ENCODE measurements at places on chromosomes 5 and 9.

DNA sequence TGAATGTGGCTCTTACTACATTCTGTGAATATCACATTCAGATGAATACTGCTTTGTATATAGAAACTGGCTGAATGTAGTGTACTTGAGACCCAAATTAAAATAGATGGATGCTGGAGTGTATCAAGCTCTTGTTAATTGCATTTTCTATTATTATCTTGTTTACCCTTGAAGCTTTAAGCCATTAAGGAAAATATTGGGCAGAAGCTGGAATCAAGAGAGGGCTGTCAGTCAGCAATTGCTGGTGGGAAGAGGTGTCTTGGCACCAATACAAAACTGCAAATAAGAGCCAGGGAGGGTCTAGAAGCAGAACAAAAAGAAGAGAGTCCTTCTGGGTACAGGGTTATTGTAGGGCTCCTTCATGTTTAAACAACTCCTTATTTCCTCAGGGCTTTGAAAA is 38.8 kb downstream of the MUSK start:
- DNase-seq = no peak

DNA sequence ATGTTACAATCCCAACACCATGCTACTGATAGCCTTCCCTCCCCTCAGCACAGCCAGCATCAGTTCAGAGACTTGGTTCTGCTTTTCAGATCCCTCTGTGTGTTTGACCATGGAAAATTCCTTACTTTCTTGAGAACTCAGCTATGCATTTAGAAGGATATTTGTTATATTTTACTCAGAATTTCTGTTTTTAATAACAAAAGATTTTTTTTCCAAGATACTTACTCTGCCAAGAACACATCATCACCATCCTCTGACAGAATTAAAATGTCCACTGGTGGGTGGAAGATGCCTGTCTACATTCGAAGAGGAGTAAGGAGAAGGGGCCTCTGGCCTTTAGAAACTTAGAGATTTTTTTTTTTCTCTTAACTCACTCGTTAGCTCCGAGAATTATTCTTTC is 56.1 kb upstream of the CKMT2 start:
- DNase-seq = no peak

DNA sequence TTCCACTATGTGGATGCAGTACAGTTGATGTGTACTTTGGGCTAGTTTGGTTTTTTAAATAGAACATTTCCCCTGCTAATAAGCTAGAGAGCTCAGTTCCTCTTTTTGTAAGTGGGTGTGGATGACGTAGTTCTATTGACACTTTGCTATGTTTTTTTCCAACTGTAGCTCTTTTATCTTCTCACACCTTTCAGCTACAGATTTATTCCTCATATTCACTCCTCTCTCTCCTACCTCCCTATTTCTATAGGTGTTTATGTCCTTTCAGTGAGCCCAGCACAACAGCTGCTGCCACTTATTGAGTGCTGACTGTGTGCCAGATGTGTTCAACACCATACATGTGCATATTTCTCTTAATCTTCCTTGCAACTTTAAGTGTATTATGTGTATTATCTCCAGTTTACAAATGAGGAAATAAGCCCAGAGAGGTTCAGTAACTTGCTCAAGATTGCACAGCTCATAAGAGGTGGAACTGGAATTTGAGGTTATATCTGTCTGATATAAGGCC is 215.7 kb downstream of the SEMA6A start:
- DNase-seq = no peak

- DNase-seq = no peak
Measured at GRCh38 chr5:62431735-62432620, 19.4 kb downstream of the IPO11 start.

DNA sequence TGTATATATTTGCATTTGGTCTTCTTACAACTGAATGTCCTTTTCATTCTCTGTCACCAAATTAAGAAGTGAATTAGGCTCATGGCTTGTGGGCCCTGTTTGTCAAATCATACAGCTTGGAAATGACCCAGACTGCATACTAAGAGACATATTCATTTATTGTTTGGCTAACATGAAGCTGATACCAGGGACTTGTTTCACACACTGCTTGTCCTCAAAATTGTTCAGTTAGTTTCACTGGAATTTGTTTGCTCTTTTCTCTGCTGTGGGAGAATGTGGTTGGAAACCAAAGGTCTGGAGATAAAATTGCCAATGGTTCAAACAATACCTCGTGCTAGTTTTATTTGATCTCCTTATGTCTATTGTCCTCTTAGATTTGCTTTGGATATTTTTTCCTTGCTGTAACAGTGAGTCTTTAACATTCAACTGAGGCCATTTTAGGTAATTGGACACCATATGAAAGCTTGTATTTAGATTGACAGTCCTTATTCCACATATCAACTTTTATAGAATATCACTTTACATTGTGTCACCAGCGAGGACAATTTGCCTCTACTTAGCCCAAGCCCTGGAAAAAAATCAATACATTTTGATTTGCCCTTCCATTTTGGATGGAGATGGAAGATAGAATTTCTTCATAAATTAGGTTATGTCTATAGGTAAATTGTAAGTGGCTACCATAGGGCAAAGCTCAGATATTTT is 144.3 kb upstream of the MTAP start:
- DNase-seq = no peak

All from effector CD4-positive, alpha-beta T cell (primary cell).